PC-9 (cell line): ENCODE measurements at places on chromosomes 4 and X. TPM values are rescaled to one million over a fixed set of nuclear protein-coding genes. Genes with fewer than 3 reads are reported as not detected.

- DNase-seq: no peak
Observed at GRCh38 chr4:59060002-59060846, 1950.0 kb upstream of the IGFBP7 start.

DNA sequence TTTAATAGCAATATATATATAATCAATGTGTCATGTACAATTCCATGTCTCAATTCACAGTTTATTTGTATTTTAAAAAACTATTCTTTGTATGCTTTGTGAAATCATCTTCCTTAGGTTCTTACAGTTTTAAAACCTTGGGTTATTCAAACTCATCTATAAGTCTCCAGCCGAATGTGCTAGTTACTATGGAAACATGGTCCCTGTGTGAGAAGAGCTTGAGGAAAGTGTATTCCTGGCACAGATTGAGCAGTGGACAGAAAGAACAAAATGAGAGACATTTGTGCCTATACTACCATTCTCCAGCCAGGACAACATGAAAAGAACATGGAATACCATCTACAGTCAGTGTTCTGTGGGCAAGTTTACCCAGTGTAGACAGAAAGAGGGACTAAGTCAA lies 103.4 kb downstream of the EFHC2 start:
- no peak for DNase-seq

DNA sequence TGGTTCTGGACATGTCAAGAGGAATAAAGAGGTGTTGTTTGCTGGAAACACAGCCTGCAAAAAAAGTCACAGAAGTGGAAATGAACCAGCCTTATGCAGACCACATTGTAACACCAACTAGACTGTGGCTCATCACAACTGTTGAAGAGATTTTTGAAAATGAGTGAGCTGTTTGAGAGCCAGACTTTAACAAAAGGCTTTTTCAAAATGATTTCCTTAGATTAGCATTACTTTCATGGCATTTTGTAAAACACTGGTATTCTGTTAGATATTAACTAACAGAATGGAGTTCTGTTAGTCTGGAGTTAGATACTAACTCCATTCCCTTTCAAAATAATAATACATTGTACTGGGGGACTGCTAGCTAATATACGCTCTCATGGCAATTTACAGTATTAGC lies 60.6 kb upstream of the GABRA2 start:
- no peak for DNase-seq

The FGD1 gene
- total RNA-seq: 20.3 and 23.5 TPM in 2 replicates

The UBE2K gene
- total RNA-seq: 89.4 and 129 TPM in 2 replicates

The MAGEA2 gene
- total RNA-seq: 16.2 and 18.7 TPM in 2 replicates
